NCI-H446 treated with DMSO at 0.1 percent for 48 hours (cell line): ENCODE measurements at places on chromosomes 1 and 21.
A peak's percentile ranks its signal among the peaks of the same experiment; 100 is the strongest.

DNA sequence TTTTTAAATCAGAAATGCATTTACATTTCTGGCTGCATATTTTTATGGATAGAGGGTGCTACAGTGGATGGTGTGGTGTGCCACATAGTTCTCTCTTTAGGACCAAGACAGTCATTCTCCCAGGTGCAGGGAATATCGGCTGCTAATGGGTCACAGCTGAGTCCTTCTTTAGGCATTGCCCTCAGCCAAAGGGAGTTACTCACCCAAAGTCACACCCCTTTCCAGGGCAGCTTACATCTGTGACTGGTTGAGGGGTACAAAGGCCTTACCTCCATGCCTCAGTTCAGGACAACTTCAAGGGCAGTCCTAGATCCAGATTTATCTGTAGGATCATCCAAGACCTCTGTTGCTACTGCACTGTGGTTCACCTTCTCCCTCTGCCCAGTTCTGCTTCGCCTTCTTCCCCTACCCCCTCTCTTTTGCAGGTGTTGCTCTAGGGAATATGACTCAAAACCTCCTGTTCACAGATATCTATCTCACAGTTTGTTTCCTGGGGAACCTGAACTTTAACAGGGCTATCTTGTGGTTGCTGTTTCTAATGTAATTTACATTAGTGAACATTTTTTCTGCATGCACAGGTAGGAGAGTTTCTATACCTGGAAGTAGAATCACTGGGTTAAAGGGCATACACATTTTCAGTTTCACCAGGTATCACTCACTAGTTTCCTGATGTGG, 413.9 kb downstream of the RPS6KC1 start:
- no peak for DNase-seq

- no peak for DNase-seq
These were observed 116.3 kb downstream of the RHOU start for GRCh38 chr1:228851618-228852017.

DNA sequence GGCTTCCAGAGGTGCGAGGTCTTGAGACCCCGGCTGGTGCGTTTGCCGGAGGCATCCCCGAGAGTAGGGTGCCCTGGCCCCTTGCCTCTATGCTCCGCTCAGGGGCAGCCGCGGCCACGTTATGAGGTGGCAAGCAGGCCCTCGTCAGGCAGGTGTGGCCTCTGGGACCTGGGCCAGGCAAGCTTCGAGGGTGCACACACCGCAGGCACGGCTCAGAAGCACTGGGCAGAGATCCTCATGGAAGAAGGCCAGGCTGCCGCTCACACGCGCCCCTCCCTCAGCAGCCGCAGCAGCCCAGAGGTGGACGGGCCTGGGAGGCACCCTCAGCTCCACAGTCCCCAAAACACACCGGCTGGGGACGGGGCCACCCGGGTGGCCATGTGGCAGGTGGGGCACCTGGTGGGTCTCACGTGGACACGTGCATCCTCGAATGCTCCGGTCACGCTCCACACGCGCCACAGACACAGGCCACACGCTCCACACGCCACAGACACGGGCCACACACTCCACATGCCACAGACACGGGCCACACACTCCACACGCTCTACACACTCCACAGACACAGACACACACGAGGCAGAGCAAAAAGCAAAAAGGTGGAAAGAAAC, 6.5 kb downstream of the SDF4 start:
- no peak for DNase-seq

DNA sequence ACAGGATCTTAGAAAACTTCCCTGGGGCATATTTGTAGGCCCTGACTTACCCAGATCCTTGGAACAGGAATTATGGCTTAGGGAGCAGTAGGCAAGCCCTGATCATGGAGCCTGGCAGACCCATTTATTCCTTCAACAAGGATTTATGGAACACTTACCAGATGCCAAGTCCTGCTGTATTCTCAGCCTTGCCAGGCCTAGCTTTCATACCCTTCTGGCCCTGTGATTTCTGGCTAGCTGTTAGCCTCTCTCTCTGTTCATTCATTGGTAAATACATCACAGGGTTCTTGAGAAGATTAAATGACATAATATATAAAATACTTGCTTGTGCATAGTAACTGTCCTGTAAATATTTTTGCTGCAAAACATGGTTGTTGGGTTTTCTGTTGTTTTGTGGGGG, 32.4 kb upstream of the SRP9 start:
- peak; percentile 98 for DNase-seq

GRCh38 chr1:205927676-205928075, 15.6 kb downstream of the SLC26A9 start:
- DNase-seq = no peak

- no peak for DNase-seq
These were observed 196.4 kb downstream of the CLEC20A start for GRCh38 chr1:178300352-178300699.

DNA sequence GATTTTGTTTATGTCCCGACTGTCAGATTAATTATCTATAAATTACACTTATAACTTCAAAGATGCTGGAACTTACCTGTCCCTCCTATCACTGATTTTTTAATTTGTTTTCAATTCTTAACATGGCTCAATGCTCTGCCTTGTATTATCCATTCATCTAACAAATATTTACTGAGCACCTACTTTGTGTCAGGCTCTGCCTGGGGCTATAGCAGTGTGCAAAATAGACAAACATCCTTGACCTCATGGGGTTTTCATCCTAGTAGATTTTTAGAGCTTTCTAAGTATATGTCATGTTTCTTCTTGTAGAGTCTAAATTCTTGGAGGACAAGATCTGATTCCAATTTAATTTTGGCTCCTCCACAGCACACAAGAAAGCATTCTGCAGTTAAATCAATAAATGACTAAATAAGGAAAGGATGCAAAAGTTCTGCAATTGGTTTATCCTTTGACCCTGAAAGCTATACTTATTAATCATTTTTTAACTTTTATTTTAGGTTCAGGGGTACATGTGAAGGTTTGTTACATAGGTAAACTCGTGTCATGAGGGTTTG, 10.8 kb upstream of the SMYD2 start:
- no peak for DNase-seq

- peak; percentile 49 for DNase-seq
These were observed 66.2 kb upstream of the IRF2BP2 start for GRCh38 chr1:234676103-234676594.

DNA sequence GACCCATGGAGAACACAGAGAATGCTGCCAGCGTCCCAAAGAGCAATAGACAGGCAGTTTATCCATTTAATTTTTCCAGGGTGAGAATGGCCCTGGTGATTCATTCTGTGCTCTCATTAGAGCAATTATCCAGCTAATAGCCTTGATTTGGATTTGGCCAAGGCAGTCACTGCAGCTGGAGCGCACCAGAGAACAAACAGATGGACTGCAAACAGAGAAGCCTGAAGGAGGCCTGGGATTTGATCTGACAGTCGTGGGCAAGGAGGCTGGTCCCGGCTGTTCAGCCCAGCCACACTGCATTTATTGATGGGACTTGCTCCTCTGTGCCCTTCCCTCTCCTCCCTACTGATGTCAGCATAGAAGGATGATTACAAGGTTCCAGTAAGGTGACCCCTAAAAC, 353.9 kb upstream of the C1orf174 start:
- no peak for DNase-seq

DNA sequence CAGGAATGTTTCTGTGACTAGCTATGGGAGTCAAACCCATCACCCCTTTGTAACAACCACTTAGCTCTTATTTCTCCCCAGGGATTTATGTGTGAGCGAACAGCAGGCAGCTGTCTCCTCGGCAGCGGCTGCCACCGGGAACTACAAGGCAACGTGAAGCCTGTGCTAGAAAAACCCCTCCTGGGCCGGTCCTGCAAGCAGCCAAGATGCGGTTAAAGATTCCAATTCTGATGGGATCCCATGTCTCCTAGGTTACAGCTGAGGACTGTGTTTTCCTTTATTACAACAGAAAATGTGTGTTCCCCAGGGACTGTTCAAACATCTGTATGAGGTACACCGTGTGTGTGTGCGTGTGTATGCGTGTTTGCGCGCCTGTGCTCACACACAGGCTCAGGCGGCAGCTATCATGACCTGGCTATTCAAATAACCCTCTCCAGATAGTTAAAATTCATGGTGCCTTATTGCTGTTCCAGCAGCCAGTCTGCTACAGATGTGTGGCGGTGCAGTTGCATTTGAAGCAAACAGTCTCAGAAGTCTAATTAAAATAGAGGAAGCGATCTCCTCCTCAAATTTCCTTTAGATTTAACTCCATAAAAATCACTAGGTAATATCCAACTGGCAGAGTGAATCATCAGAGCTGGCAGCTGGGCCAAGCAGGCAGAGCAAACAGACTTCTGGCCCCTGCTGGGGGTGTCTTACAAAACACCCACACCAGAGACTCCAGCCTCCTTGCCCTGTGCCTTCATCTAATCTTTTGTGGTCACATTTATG, 68.0 kb downstream of the LMX1A start:
- peak; percentile 85 for DNase-seq
